Stimulated activated CD8-positive, alpha-beta memory T cell treated with anti-CD3 and anti-CD28 coated beads, Interleukin-4, amount 100 ng/mL, for 1 hour (primary cell): ENCODE measurements at places on chromosomes 1 and 21.

DNA sequence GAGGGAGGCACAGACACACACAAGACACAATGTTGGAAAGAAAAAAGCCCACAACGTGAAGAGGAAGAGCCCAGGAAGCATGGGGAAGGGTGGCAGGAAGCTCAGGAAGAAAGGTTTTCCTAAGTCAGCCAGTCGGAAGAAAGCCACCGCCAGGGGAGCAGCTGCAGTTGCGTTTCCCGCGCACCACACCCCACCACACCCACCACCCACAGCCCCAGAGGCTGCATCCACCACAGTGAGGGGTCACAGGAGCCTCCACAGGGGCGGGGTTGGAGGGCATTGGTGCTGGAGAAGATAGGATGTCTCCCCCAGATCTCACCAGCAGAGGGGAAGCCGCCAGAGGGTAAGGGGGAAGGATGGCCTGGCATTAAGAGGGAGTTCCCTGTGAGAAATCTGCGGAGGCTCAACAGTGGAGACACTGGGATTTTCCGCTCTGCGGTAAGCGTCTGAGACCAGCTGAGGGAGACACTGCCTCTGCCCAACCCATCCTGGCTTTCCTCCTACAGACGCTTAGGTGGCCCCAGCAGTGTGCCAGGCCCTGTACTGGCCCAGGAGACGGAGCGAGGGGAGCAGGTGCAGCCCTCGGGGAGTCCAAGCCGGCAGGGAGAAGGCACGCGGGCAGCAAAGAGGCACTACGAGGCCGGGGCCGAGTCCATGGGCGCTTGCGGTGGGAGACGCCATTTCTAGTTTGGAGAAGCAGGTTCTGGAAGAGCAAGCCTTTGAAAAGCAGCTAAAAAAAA lies 19.8 kb downstream of the PGLYRP3 start:
- DNase-seq, result no peak

DNA sequence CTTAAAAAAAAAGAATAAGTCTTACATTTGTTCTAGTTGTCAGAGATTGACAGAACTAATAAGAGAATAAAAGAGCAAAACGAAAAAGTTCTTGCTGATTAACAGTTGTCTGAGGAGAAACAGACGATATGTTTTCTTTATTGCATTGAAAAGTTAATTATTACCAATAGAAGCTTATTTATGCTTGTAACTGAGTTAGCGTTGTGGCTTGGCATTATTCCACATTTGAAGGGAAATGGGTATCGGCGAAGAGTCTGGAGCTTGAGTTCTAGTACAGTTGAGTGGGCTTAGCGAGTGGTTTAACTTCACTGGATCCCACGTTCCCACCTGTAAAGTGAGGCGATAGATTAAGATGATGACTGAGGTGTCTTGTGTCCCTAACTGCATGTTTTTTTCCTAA lies 109.0 kb downstream of the SDCCAG8 start:
- DNase-seq, result no peak

DNA sequence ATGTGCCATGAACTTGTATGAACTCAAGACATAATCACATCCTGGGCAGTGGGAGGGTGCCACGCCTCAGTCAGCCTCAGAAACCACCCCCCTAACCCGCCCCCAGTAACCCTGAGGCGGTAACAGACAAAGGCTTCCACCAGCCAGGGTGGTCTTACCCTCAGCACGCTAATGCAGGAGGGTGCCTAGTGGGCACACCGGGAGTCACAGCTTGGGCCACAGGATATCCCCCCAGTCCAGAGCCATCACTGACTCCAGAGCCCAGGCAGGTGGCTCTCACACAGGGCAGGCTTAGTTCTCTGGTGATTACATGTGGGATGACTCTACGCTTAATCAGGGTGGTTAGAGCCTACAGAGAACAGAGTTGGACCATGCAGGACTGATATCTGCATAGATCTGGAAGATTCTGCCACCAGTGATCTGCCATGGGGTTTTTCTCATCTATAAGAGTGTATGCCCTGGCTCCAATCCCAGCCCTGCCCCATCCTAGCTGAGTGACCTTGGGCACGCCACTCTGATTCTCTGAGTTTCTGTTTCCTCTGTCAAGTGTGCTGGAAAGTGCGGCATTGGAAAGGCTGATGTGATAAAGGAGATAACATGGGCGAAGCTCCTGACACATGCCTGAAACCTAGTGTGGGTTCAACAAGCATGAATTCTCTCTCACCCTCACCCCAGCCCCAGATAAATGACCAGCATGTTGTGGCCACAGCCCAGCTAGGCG lies 27.3 kb downstream of the OPTC start:
- no peak for DNase-seq

DNA sequence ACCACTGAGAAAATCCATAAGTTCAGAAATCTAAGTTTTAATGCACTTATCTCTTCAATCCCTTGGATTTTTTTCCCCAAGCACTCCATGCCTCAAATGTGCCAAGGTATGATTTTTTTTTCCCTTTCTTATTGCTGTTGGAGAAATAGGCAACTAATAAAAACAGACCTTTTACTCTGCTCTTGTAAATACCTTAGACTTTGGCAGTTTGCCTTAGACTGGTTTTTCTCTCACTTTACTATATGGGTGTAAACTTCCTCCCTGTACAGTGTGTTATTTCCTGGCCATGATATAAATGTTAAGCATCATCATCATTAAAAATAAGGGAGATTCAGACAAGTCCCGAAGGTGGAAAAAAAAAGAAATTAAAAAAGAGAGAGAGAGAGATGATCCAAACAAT lies 65.7 kb downstream of the LRRC8C start:
- no peak for DNase-seq

GRCh38 chr1:170096806-170097340 lies 22.4 kb upstream of the KIFAP3 start:
- DNase-seq, result no peak

DNA sequence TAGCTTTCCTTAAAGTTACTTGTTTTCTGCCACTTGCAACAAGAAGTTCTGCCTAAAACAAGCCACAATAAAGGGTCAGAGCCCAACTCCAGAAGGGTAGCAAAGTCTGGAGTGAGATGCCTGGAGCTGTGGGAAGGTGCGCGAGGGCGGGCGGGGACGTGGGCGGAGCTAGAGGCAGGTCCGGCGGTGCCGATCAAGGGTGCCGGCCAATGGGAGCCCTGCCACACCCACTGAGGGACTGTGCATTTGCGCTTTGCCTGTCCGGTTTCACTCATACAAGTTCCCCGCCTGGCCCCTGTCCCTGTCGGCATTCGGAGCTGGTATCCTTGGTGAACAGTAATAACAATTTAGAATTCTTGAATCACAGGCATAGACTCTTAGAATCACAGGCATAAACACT lies 732.4 kb downstream of the MATN1 start:
- DNase-seq, result no peak

- DNase-seq, result no peak
Observed at GRCh38 chr1:164452549-164452948, 106.4 kb upstream of the PBX1 start.

- DNase-seq, result no peak
Observed at GRCh38 chr1:188988589-188988988, 1489.1 kb downstream of the BRINP3 start.

DNA sequence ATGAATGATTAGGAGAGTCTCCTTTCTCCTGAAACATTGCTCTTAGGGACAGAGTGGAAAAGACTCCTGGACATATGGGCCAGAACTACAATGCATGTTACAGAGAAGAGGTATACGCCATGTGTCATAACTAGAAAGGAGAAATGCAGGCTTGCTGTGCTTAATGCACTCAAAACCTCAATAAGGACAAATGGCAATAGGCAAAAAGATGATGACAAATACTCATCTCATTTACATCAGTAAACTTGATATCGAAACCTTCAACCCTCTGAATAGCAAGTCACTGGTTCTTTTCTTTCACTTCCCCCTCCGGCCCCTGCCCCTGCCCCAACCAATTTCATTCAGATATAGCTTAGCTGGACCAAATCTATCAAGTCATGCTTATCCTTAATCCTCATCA lies 1.9 kb upstream of the GPR88 start:
- DNase-seq, result no peak

- DNase-seq, result no peak
Observed at GRCh38 chr1:1407636-1408318, 684 bp upstream of the MRPL20 start.

- no peak for DNase-seq
Observed at GRCh38 chr1:23751050-23751814, 8.0 kb downstream of the ELOA start.
